ENCODE measurements at places on chromosomes 5 and 9.
A peak's percentile ranks its signal among the peaks of the same experiment; 100 is the strongest.

DNA sequence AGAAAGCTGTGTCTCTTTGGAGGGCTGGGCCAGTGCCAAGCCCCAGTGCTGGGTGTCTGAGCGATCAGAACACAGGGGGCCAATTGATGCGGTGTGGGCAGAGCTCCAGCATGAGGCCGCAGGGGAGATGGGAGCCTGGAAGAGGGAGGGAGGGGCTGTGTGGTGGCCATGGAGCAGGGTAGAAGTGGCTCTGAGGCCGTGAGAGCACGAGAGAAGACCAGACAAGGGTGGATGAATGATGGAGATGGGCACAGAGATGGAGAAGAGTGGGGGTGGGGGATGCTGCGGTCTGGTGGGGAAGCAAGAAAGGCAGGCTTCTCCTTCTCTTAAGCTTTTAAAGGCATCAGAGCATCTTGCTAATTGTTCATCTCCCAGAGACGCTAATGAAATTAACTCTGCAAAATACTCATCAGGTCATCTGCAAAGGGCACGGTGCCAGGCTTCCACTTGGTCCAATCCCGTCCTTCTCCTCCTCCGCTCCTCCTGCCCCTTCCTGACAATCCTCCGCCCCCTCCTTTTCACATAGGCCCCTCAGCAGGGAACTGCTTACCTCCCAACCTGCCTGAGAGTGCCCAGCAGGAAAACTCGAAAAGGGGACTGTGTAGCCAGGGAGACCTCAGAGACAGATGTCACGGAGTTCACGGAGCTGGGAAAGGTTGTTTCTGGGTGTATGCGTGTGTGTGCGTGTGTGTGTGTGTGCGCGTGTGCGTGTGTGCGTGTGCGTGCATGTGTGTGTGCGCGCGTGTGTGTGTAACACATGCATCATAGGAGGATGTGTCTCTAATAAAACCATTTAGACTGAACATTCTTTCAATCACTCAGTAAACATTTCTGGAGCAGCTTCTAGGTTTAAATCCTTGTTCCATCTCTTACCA, 7.1 kb upstream of the UNC5A start:
- no peak for DNase-seq

DNA sequence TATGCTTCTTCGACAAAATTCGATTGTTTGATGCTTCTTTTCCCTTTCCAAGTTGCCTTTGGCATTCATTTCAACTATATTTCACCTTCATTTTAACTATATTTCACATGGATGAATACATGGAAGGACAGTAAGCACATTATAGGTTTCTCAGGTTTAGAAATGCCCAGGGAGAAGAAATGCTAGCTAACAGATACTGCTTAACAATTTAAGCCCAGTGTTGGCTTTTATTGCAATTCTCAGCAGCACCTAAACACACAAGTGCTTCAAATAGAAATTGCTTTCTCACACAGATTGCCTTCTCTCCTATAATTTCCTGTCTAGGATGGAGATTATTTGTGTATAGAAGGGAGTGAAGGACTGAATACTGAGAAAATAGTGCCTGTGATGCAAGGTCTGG, 30.2 kb upstream of the SMC5 start:
- DNase-seq, result no peak

GRCh38 chr5:129067745-129068144, 26.8 kb upstream of the ISOC1 start:
- no peak for DNase-seq

DNA sequence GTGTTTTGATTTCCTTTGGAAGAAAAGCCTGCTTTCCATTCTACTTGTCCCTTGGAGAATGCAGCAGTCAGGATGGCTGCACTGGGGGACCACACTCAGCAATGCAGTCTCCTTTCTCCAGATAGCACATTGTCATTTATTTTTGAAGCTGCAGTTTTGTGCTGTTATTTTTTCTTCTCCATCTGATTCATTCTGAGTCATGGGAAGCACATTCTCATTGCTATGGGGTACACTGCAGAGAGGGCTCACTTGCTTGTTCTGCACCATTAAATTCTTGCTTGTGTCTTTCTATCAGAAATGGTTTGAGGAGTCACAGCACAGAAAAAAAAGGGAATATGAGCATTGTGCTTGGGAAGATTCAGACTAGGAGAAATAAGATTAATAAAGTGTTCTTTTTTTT, 39.7 kb upstream of the POC5 start:
- no peak for DNase-seq

GRCh38 chr5:1299961-1300360, 5.1 kb upstream of the TERT start:
- DNase-seq, result no peak

DNA sequence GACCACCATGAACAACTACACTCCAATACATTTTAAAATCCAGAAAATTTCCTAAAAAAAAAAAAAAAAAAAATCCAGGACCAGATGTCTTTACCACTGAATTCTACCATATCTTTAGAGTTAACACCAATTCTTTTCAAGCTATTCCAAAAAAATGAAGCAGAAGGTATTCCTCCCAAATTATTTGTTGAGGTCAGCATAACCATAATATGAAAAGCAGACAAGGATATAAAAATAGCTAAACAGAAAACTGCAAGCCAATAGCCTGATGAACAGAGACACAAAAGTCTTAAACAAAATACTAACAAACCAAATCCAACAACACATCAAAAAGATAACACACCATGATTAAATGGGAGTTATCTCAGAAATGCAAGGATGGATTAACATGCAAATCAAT, 695.4 kb downstream of the PTPRD start:
- DNase-seq, result no peak

DNA sequence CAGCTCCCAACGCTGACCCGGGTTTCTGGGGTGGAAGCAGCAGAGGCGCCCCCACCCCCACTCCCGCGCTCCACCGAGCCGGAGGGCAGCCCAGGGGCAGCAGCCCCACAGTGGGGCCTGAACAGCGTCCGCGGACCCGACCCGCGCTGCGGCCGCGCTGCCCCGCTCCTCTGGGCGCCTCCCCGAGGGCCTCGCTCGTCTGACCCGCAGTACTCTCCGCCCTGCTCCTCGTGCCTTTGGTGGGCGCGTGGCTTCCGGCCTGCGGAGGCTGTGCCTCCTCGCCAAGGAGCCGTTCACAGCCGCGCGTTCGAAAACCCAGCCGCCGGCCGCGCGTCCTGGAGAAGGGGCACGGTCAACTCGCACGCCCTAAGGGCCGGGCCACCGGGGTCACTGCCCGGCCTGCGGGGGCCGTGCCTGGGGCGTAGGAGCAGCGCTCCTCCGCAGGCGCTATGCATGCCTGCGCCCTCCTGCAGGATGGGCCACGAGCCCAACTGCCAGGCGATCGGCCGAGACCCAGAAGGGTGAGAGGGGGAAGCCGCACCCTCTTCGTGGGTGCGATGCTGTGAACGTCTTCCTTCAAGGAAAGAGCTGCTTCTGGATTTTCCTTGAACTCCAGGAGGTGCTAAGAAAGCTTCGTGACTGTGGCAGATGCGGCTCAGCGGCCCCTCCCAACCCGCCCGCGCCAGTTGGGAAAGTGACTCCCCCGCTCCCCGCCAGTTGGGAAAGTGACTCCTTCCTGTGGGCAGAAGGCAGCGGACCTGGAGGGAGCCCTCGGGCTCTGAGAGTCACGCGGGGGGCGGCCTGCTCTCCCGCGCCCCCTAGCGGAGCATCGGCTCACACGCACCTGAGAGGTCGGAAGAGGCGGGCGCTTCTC, 82.7 kb downstream of the HSD17B3 start:
- peak; percentile 9 for DNase-seq

DNA sequence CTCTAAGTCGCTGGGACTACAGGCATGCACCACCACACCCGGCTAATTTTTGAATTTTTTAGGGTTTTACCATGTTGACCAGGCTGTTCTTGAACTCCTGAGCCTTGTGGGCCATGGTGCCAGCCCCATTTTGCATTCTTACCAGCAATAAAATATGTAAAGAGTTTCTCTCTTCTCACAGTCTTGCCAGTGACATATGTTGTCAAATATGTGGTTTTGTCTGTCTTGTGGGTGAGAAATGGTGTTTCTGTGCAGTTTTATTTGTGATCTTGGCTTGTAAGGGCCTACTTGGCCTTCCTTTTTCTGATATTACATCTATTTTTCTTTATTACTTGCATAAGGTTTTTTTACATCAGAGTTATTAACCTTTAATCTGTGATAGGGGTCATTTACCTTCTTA, 47.1 kb downstream of the SPIN1 start:
- no peak for DNase-seq

DNA sequence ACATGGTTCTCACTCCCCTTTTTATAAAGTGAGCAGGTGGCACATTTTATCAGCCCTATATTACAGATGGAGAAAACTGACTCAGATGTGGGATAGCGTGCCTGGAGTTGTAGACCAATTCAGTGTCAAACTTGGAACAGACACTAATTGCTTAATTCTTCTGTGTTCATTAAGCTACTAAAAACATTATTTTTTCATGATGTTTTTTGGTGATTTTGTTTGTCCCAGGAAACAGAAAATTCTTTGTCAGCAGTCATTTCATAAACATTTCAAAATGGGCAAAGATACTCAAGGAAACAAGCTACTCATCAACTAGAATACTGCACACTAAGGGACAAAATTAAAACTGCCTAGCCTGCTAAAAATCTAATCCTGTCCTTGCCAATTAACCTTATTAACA, 2.2 kb downstream of the ABHD17B start:
- DNase-seq, result no peak

GRCh38 chr9:106111039-106111730, 416.8 kb downstream of the TMEM38B start:
- DNase-seq, result no peak

Measured in hematopoietic multipotent progenitor cell treated with erythropoietin and hydrocortisone succinate and interleukin-3 and kit ligand, for 15 days (in vitro differentiated cells).